Activated CD8-positive, alpha-beta memory T cell treated with anti-CD3 and anti-CD28 coated beads for 1 hour (primary cell): ENCODE measurements at places on chromosomes 6 and 20.

DNA sequence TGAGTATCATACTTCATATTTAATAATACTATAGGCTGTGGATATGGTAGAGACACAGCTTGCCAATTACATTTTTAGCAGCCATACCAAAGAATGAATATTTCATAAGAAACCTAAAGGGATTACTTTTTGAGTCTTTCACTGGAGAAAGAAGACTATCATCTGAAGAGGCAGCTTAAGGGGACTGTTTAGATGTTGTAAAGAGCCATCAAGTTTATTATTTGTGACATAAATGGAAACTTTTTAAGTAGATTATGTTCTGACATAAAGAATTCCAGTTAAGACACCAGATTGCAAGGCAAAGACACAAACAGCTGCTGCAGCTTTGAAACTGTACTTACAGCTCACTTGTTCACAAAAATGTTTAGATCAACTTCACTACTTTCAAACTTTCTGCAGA lies 429.4 kb downstream of the TFAP2A start:
- no peak for DNase-seq

DNA sequence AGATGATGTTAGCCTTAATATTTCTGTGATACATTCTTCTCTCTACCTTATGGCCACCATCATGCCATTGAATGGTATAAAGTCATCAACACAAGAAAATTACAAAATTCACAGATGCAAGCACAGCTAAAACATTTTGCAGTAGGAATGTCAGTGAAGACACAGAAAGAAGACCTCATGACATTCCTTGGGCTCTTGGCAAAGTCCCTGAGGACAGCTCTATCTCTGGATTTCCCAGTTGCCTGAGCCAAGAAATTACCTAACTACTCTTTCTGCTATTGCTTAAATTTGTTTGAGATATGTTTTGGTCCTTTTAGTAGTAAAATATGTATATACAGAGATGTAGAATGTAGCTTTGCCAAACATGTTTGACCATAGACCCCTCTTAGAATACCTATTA lies 201.0 kb upstream of the STXBP5 start:
- DNase-seq, result no peak

DNA sequence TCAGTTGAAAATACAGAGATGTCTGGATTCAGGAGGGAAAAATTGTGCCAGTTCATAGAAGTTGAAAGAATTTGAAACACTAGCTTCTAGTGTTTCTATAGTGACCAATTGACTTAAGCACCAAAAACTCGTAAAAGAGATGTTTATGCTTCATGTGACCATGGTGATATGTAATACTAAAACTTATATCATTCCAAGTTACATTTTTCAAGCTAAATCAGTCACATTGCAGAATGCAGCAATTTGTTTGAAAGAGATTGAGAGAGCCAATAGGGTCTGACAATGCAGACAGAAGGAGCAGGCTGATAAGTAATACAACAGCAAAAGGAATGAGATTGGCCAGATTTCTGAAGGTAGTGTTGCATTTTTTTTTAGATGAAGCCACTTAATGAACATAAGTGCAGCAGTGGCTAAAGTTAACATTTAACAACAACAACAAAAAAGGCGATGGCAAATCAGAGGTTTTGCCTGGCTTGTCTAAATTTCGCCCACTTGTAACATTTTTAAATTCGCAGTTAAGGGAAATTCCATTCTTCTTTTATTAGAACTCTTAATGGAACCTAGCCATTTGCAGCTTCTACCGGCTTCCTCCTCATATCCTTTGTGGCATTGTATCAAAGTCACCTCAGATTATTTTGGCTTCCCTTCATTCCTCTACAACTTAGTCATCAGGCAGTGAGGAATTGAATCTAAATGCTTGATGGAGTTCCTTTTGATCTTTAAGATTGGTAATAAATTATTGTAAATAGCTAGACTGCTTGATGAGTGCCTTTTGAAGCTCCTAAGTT lies 484.0 kb upstream of the SOX4 start:
- DNase-seq, result no peak

DNA sequence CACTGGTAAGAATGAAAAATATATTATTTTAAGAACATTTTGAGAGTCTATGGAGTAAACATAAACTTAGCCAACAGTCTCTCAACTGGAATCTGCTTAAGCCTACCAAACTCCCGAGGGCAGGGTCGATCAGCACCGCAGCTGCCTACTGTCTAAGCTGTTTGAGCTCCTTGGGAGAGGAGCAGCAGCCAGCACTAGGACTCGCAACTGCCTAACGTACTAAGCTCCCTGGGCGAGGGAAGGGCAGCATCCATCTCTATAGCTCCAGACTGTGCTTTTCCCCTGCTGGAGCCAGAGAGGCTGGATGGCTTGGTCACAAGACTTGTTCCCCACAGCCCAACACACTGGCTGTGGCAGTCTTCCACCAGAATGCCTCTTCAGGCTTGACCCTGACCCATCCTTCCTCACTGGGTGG lies 96.4 kb downstream of the MOXD1 start:
- no peak for DNase-seq

DNA sequence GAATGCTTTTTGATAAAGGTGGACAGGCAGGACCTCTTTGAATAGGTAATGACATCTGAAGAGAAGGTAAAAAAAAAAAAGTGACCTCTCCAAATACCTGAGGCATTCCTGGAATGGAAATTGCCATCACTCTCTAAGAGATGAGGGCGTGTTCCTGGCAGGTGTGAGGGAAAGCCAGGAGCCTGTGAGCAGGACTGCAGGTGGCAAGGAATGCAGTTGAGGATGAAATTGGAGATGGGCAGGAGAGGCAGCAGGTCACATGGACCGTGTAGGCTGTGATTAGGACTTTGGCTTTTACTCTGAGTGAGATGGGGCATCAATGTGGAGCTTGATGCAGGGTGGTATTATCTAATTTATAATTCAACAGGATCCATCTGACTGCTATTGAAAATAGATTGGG lies 227.4 kb downstream of the LRFN2 start:
- no peak for DNase-seq

- DNase-seq, result no peak
These were observed 52.3 kb downstream of the TSPYL4 start for GRCh38 chr6:116201538-116201937.

DNA sequence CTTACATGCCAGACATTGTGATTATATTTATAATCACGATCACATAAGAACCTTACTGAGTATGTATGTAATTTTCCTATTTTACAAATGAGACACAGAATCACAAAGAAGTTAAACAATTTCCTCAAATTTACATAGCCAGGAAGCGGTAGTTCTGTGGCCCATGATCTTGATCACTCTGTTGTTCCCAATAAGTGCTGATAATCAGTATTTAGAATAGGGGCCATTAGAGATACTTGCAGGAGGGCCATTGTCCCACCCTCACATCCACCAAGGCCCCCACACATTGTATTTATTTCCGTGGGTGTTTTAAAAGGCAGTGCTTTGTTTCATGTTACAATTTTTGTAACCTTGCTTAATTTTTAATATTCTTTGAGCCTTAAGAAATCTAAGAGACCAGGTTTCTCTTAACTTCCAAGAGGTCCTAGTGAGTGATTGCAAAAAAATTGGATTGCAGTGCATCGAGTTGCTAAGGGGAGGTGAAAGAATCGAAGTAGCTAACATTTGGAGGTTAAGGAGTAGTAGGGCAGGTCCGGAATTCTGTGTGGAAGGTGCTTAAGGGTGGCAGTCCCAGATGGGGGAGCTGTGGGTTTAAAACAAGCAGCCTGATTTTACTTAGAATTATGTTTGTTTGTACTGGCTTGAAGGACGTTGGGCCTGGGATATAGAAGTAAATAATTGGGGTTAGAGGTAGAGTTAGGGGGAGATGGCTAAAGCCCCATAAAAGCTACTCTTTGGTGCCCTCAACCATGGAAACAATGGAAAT lies 339.4 kb downstream of the CDKAL1 start:
- no peak for DNase-seq

GRCh38 chr6:48476257-48476656 lies 365.3 kb upstream of the PTCHD4 start:
- DNase-seq, result no peak

DNA sequence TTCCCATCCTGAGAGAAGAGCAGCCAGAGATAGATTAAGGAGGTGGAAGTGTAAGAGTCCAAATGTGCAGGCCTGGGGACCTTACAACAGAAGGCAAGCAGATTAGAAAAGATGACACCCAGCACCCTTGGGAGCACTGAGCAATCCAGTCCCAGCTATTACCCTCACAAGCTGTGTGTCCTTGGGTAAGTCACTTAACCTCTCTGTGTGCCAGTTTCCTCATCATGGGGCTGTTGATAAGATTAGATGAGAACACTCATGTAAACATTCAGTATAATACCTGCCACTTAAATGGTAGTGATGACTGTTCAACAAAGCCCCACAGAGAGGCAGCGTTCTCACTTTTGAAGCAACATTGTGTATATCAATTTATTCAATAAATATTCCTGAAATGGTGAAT lies 114.8 kb upstream of the CST7 start:
- DNase-seq, result no peak

GRCh38 chr6:148438632-148439031 lies 96.0 kb downstream of the SASH1 start:
- DNase-seq, result no peak

DNA sequence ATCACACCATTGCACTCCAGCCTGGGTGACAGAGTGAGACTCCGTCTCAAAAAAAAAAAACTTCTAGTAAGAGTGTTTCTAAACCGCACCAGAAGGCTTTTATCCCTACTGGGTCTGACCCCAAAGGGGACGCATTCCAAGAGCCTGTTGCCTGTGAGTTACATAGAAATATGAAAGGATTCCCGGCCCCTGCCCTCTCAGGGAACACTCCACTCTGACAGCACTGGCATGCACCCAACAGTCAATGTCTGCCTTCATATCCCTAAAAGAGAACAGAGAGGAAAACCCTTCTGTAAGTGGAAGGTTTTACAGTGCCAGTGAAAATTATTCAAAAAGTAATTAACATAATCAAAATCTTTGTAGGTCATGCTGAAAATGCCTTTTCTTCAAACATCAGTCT lies 117.1 kb upstream of the PTPRT start:
- DNase-seq, result no peak

DNA sequence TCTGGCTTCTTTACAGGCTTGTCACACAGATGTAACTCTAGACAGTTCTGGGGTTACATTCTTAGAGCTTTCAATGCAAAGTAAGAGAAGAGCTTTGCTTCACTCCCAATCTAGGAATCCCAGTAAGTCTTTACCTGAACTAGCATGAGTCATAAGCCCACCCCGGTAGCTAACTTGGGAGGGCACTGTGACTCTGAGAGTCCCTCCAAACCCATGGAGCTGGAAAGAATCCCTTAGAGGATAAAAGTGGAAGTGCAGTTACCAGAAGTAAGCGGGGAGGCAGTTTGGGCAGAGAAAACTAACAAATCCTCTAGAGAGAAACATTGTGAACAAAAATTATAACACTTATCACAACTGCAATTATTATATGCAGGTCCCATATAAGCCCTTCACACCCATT lies 84.0 kb upstream of the SMLR1 start:
- DNase-seq, result no peak

DNA sequence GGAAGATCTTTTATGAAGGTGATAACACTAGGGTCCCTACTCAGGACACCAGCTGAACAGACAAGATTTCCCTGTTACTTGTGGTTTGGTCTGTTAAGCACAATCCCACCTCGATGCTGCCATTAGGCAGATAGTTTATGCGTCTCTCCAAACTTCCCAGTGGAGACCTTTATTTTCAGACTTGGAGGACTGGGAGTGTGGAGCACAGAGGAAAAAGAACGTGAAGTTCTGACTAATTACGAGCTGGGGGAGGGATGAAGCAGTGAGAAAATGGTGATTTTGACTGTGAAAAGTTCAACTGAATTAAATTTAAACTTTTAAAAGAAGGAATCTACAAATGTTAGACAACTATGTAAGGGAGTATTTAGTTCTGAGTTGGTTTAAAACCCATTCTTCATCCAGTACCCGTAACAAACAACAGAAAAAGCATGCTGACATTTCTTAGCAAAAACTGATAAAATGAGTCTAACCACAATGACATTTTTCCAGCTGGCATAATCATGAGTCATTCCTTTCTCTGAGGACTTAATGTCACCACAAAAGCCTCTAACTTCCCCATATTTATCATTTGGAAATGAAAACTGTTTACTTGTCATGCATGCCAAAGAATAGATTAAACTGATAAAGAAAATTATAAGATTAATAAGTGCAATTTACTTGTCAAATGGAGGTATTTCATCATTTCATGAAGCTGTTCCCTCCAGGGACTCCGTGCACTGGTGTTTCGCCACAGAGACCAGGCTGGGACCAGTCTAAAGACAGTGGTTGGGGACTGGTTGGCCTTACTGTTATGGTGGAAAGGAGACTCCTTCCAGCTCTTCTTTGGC lies 113.3 kb upstream of the SSTR4 start:
- DNase-seq, result no peak

DNA sequence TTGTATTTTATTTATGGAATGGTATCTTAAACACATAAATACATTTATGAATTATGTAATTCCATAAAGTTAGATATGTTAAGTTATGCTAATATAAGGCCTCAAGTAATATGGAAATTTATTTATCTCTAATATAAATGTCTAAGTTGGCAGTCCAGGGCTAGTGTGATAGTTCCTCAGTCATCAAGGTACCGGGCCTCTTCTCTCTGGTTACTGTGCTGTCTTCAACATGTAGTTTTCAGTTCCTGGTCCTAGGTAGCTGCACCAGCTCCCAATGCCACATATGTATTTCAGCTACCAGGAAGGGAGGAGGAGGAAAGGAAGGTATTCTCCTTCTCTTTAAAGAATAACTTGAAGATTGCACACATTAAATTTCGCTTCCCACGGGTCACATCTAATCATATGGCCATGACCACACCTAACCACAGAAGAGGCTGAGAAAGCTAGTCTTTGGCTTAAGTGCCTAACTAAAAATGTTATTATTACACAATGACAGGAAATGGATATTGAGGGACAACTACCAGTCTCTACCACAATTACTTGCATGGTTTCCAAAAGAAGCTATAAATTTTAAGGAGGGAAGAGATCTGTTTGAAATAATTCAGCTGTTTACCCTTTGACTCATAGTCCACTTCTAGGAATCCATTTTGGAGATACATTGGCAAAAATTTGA lies 68.6 kb downstream of the BCKDHB start:
- no peak for DNase-seq

DNA sequence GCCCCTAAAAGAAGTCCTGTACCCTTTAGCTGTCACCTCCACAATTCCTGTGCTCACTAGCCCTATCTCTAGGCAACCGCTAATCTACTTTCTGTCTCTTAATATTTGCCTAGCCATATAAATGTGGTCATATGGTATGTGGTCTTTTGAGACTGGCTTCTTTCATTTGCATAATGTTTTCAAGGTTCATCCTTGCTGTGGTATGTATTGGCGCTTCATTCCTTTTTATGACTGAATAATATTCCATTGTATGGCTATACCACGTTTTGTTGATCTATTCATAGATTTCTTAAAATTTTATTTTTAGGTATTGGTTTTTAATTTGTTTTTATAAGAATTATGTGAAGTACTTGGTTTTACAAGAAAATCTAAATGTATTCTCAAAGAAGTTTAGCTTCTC lies 70.0 kb downstream of the MAP3K4 start:
- DNase-seq, result no peak

DNA sequence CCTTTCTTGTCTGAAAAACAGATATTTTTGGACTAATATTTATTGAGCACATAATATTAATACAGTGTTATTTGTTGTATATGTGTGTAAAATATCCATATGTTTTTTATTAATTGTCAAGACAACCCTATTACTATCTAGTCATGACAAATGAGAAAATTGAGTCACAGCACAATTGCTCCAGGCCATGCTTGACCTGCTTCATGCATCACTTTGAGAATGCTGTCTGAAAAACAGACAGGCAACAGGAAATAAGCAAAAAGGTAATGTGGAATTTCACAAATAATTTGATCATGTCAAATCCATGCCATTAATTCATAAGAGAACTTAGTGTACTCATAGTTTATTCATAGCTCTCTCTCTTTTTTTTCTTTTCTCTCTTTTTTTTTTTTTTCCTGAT lies 246.5 kb downstream of the RIMS1 start:
- no peak for DNase-seq
